Left cardiac atrium (tissue), 4 donors: ENCODE measurements at places on chromosomes 2 and 18. TPM values are rescaled to one million over a fixed set of nuclear protein-coding genes. Genes with fewer than 3 reads are reported as not detected.

GRCh38 chr18:11047817-11048216 is 101.6 kb downstream of the PIEZO2 start:
- DNase-seq: no peak

- DNase-seq: no peak
Observed at GRCh38 chr18:677951-678381, 20.5 kb downstream of the TYMS start.

DNA sequence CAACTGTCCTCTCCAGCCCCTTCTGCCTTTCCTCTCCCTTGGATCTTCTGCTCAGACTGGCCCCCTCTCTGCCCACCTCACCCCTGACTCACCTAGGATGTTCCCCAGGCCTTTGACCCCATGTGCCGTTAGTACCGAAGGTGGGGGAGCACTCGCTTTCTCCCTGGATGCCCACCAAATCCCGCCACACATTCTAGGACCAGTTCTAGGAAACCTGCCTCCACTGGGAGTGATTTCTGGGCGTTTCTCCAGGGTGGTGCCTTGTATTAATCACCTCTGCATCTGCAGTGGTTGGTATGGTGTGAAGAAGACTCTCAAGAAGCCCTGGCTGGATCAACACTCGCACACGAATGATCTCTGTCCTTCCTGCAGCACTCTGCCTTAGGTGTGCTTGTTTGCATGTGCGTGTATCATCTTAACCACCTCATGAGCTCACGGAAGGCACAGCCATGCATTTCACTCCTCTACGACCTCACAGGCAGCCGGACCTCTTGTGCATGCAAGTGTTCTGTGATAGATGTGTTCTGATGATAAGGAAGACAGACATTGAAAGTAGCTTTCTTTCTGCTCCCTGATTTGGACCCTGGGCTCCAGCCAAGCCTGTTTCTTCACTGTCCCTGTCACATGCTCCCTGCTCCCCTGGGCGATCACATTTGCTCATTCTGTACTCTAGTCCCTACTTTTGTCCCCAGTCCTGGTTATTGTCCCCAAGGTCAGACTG is 69.4 kb downstream of the LIPG start:
- DNase-seq: no peak

- no peak for DNase-seq
Observed at GRCh38 chr2:133142087-133142486, 426.2 kb downstream of the NCKAP5 start.

GRCh38 chr18:67104700-67105284 is 411.7 kb downstream of the DSEL start:
- DNase-seq: peak; percentile 61

- DNase-seq: no peak
Observed at GRCh38 chr2:173059292-173059691, 16.4 kb upstream of the MAP3K20 start.

- peak; percentile 59 for DNase-seq
Observed at GRCh38 chr2:25251422-25252273, 83.3 kb upstream of the POMC start.

- peak; percentile 47 for DNase-seq
Observed at GRCh38 chr2:30147196-30147714, 448 bp downstream of the YPEL5 start.

- no peak for DNase-seq
Observed at GRCh38 chr2:64947885-64948284, 41.3 kb upstream of the SLC1A4 start.

GRCh38 chr2:2703762-2704427 is 372.8 kb upstream of the MYT1L start:
- DNase-seq: no peak

GRCh38 chr2:61354543-61355197 is 116.2 kb downstream of the USP34 start:
- no peak for DNase-seq

DNA sequence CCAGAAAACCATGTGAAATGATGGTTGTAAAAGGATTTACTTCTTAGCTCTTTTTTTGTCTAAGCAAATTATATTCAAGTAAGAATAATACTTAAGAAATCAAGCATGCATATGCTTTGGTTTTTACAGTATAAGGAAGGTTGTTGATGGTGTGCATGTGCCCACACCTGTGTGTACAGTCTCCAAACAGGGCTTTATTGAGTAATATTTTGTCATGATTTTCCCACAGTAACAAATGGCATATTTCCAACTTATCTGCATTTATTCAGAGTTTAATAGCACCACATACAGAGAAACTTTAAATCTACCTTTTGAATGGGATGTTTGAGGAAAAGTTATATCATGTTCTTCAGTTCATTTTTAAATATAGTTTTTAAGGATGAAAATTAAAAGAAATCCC is 76.5 kb upstream of the DSG1 start:
- no peak for DNase-seq

Gene ASXL3
- total RNA-seq: 4.7 TPM

Gene TCF4
- 77.4 TPM for total RNA-seq

Gene EMILIN1
- 41.1 TPM for total RNA-seq

Gene KIF1A
- 27.4 TPM for total RNA-seq

Gene SALL3
- 1.0 TPM for total RNA-seq

Gene ANKRD44
- total RNA-seq: 10.2 TPM

Gene AMER3
- not detected for total RNA-seq

Gene PPP1R1C
- 5.5 TPM for total RNA-seq
